ENCODE measurements at places on chromosomes 2 and 18.

- DNase-seq = no peak
Measured at GRCh38 chr2:203973676-203974075, 37.1 kb downstream of the ICOS start.

GRCh38 chr2:105317937-105318336 is 11.6 kb downstream of the TGFBRAP1 start:
- DNase-seq = no peak

GRCh38 chr2:217090024-217090473 is 230.2 kb upstream of the TNP1 start:
- DNase-seq = no peak

DNA sequence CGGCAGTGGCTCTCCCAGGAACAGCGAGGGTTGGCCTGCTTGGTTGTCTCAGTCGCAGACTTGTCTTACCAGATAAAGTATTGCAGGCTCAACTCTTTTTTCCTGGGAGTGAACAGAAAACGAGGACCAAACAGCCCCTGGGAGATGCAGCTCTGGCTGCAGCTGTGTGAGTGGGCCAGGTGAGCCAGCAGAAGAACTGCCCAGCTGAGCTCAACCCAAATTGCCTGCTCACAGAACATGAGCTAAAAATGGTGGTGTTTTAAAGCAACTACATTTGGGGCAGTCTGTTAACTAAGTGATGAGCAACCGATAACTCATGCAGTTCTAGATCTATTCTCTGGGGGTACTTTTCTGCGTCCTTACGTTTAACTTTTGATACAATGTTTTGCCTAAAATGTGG is 161.1 kb upstream of the SIX3 start:
- DNase-seq = no peak

GRCh38 chr2:179538406-179539123 is 273.9 kb upstream of the SESTD1 start:
- DNase-seq = no peak
